ENCODE measurements at places on chromosomes 5 and 9. TPM values are rescaled to one million over a fixed set of nuclear protein-coding genes. Genes with fewer than 3 reads are reported as not detected.

Gene NMUR2
- total RNA-seq: not detected

Gene GRXCR2
- total RNA-seq: not detected

Gene ARHGEF28
- total RNA-seq: 8.1 TPM

Gene SPAAR
- 0.18 TPM for total RNA-seq

Gene FRMD3
- 0.29 TPM for total RNA-seq

Gene ADCY2
- total RNA-seq: 5.7 TPM

Gene FOXD4L3
- total RNA-seq: not detected

Gene PCYOX1L
- 16.6 TPM for total RNA-seq

Gene QSOX2
- 20.4 TPM for total RNA-seq

Gene KDM4C
- 16.2 TPM for total RNA-seq

Gene ECSCR
- total RNA-seq: 1.00 TPM

Gene ROR2
- 4.9 TPM for total RNA-seq

Gene MLANA
- total RNA-seq: not detected

Gene IFNB1
- 3.2 TPM for total RNA-seq

Gene IL13
- total RNA-seq: not detected

Gene ANKRD31
- total RNA-seq: 0.07 TPM

Gene ECPAS
- 89.7 TPM for total RNA-seq

Gene GLRX
- total RNA-seq: 38.4 TPM

Gene PGGT1B
- total RNA-seq: 45.4 TPM

Gene SIGMAR1
- 73.2 TPM for total RNA-seq

Gene SOX30
- 0.14 TPM for total RNA-seq

Gene GDF9
- total RNA-seq: 0.34 TPM

Gene PROB1
- 0.60 TPM for total RNA-seq

Gene NTRK2
- total RNA-seq: 4.8 TPM

Gene CCL19
- not detected for total RNA-seq

Gene BSPRY
- not detected for total RNA-seq

Gene CCDC69
- 4.1 TPM for total RNA-seq

Gene ABCA2
- total RNA-seq: 20.0 TPM

Gene STPG3
- not detected for total RNA-seq

Gene TMEM232
- total RNA-seq: 1.7 TPM

Gene FSD1L
- 7.0 TPM for total RNA-seq

Gene CDC37L1
- 16.6 TPM for total RNA-seq

Gene FOXD4L5
- 0.11 TPM for total RNA-seq

Gene PDE8B
- 0.18 TPM for total RNA-seq

Gene FGF18
- total RNA-seq: 0.89 TPM

Gene TAF7
- 95.1 TPM for total RNA-seq

Gene MYOT
- not detected for total RNA-seq

Gene GLRA1
- not detected for total RNA-seq

Gene PCAT7
- total RNA-seq: 5.2 TPM

Gene SLC1A1
- 6.4 TPM for total RNA-seq

Gene KIAA0825
- total RNA-seq: 2.9 TPM

Gene ZNF354C
- total RNA-seq: 3.3 TPM

Gene PLAC8L1
- total RNA-seq: 2.7 TPM

Gene HK3
- 0.14 TPM for total RNA-seq

Gene FAXDC2
- 3.6 TPM for total RNA-seq

Gene SLC34A3
- 0.09 TPM for total RNA-seq

Gene SPAG8
- total RNA-seq: 0.52 TPM

Gene OSMR
- 38.6 TPM for total RNA-seq

Gene DOCK2
- 0.66 TPM for total RNA-seq

Gene KCNIP1
- 0.45 TPM for total RNA-seq

Gene DNAJB5
- 27.3 TPM for total RNA-seq

Gene SCGB3A2
- 0.82 TPM for total RNA-seq

Gene SHISAL2B
- total RNA-seq: not detected

Gene RLN2
- total RNA-seq: 0.52 TPM

Gene RUSC2
- 63.8 TPM for total RNA-seq

All from astrocyte (in vitro differentiated cells and primary cell).